Stimulated activated CD8-positive, alpha-beta memory T cell treated with anti-CD3 and anti-CD28 coated beads, Interleukin-4, amount 100 ng/mL, for 4 hours (primary cell): ENCODE measurements at places on chromosomes 1 and 21.

DNA sequence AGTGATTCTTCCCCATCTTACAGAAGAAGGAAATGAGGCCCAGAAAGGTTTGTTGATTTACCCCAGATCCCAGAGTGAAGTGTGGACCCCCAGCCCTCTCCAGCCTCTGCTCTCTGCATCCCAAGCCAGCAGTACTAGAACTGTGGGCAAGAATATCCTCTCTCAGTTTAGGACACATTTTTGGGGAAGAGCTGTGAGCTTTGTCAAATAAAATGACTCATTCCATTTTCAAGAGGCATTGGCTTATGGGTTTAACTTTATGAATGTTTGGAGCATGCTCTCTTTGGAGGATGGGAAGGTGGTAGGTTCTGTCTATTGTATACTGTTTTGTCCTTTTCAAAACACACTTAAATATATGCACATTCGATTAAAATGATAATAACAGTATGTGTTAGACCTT lies 70.6 kb upstream of the CNTN2 start:
- no peak for DNase-seq

DNA sequence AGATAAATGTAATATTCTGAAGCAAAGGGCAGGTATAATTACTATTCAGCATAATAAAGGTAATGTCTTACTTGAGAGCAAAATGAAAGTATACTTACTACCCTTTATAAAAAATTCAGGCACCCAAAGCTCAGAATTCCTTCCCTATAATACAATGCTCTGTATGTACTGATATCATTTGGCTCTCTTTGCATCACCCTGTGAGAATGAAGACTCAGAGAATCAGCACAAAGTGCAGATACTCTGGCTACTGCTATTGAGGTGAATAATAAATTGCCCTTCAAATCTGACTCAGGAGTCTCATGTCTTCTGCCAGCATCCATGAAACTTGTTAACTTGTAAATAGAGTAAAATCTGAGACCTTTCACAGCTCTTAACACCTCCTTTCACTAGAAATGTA lies 108.5 kb upstream of the KCTD3 start:
- no peak for DNase-seq

GRCh38 chr1:223628233-223629125 lies 37.0 kb downstream of the CAPN8 start:
- no peak for DNase-seq

- no peak for DNase-seq
Observed at GRCh38 chr21:46504666-46505065, 46.0 kb downstream of the DIP2A start.

- no peak for DNase-seq
Observed at GRCh38 chr1:32341971-32342370, 5.9 kb upstream of the MARCKSL1 start.
